Neural progenitor cell (in vitro differentiated cells): ENCODE measurements at places on chromosomes 3 and 15. TPM values are rescaled to one million over a fixed set of nuclear protein-coding genes. Genes with fewer than 3 reads are reported as not detected.

GRCh38 chr3:48877671-48878070, 21.0 kb downstream of the SLC25A20 start:
- DNase-seq = no peak

DNA sequence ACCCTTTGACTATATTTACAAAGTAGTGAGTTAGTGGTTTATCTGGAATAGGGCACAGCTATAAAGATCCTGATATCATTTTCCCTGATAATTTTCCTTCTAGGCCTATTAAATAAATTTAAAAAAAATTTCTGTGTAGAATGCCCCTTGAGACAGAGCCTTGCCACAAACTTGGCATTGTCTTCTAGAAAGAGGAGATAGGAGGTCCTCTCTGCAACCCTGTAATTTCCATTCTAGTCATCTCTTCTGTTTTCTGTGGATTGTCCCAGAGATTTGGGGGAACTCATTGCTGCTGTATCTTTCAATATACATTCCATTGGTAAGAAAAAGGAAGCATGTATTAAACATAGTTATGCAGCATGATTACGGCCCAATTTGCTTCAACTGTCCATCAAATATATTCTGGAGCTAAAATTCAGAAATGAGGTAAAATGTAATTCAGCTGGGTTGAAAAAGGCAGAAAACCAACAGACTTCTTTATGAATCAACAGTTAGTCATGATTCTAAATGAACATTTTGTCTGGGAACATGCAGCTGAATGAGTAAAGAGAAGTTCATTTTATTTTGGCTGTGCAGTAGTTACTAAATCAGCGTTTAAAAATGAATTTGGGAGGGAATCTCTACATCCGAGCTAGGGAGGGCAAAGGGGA, 401.1 kb downstream of the NAALADL2 start:
- no peak for DNase-seq

- DNase-seq = peak; percentile 78
Measured at GRCh38 chr3:137692803-137693431, 71.2 kb upstream of the SOX14 start.

GRCh38 chr3:174223626-174224025, 635.5 kb upstream of the NAALADL2 start:
- DNase-seq = no peak

Gene FAM81A
- total RNA-seq = 0.41 and 0.87 TPM in 2 replicates

- no peak for DNase-seq
Measured at GRCh38 chr3:17905996-17906395, 163.6 kb upstream of the TBC1D5 start.

DNA sequence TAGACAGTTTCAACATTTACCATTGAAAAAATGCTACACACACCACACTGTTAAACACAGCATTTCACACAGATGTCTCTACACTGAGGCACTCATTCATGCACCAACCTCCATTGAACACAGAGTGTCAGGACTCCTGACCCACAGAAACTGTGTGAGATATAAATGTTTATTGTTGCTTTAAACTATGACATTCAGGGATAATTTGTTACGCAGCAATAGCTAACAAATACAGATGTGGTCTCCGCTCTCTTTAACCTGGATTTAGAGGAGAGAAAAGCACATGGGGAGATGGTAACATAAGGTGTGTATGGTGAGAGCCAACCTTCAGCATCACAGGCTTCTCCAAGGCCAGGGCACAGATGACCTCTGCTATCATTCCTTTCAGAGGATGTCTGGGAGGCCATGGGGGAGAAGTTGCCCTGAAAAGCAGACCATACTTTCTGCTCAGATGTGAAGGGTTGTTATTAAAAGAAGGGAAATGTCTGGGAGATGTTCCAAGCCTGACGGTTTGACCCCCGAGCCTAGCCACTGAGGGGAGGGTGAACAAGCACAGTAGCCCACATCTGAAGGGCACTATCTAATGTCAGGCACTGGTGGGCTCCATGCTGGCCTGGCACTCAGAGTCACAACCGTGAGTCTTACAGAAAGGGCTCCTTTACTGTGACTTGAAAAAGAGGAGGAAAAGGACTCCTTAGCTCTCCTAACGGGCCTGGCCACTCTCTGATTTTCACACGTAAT, 284.5 kb upstream of the TLE3 start:
- no peak for DNase-seq

GRCh38 chr3:151838574-151839312, 24.8 kb downstream of the AADAC start:
- peak; percentile 86 for DNase-seq

GRCh38 chr3:69763458-69763857, 24.2 kb downstream of the MITF start:
- DNase-seq = no peak

Gene PODXL2
- 18.4 and 43.8 TPM in 2 replicates for total RNA-seq

DNA sequence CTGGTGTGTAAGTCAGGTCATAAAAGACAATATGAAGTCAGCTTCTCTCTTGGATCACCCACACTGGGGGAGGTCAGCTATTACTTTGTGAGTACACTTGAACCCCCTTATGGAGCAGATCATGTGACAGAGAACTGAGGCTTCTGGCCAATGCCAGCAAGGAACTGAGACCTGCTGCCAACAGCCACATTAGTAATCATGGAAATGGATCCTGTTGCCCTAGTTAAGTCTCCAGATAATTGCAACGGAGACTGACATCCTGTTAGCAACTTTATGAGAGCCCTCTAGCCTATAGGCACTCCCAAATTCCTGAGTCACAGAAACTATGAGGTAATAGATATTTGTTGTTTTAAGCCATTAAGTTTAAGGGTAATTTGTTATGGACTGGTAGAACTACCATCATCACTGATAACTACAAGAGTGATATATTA, 110.4 kb upstream of the GMNC start:
- no peak for DNase-seq

GRCh38 chr3:134693226-134693625, 42.4 kb upstream of the KY start:
- no peak for DNase-seq

GRCh38 chr3:64561325-64561843, 126.4 kb downstream of the ADAMTS9 start:
- no peak for DNase-seq

DNA sequence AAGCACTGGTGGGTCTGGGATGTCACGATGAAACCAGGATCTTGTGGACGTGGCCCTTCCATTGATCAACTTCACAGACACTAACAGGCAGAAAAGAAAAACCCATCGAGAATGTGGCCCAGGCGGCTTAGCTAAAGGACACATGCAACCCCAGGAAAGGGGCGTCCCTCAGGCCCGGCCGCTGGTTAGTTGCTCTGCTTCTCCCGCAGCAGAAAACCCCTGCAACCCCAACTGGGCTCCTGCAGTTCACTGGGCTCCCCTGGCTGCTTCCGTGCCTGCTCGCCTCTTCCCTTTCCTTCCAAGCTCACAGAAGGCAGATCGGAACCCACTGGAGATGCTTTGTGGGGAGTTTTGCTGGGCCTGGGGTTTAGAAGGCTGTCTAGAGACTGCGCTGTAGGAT, 1.1 kb downstream of the GASK1A start:
- DNase-seq = peak; percentile 54

GRCh38 chr15:82021992-82022391, 23.8 kb downstream of the MEX3B start:
- no peak for DNase-seq

Gene SERINC4
- total RNA-seq = 0.50 TPM in 1 of 2 replicates, not detected in the other

GRCh38 chr3:4866866-4867265, 112.4 kb upstream of the BHLHE40 start:
- DNase-seq = no peak

GRCh38 chr15:43492266-43492665, 690 bp downstream of the TP53BP1 start:
- peak; percentile 16 for DNase-seq

Gene STX19
- 0.31 TPM in 1 of 2 replicates, not detected in the other for total RNA-seq

Gene APOD
- not detected in 2 replicates for total RNA-seq

Gene TRIM71
- 106 and 107 TPM in 2 replicates for total RNA-seq

Gene B3GALNT1
- total RNA-seq = 13.8 and 22.5 TPM in 2 replicates

DNA sequence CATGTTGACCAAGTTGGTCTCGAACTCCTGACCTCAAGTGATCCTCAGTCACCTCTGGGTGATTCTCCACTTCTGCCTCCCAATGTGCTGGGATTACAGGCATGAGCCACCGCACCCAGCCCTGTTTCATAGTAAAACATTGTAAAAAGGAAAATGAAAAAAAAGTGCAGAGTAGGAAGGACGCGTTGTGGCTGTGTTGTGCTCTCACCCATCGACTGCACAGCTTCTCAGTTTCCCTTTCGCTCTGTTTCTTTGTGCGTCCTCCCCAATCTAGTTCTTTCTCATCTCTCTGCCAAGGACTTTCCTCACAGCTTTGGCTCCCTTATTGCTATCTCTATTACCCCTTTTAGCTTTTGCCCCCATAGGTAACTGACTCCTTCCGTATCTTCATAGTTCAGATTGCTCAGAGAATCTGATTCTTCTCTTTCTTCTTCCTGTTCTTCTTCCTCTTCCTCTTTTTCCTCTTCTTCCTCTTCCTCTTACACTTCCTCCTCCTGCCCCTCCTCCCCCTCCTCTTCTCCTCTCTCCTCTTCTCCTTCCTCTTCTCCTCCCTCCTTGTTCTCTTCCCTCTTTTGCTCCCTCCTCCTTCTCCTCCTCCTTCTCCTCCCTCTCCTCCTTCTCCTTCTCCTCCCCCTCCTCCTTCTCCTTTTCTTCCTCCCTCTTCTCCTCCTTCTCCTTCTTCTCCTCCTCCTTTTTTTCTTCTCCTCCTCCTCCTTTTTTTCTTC, 81.1 kb upstream of the VGLL4 start:
- DNase-seq = no peak

GRCh38 chr3:20809356-20809755, 623.4 kb upstream of the SGO1 start:
- DNase-seq = no peak
